ENCODE measurements at places on chromosomes 5 and 9. TPM values are rescaled to one million over a fixed set of nuclear protein-coding genes. Genes with fewer than 3 reads are reported as not detected.

Gene PDLIM4
- total RNA-seq: 0.95 TPM

GRCh38 chr5:175809531-175810121 is 61.8 kb upstream of the CPLX2 start:
- DNase-seq: no peak
- H3K27ac ChIP-seq: no peak overlapping the region
- H3K4me1 ChIP-seq: no peaks in the 10 kb centered on the region
- no peaks in the 10 kb centered on the region for H3K27me3 ChIP-seq
- H3K36me3 ChIP-seq: no peaks in the 10 kb centered on the region
- no peak overlapping the region for H3K4me3 ChIP-seq

- peak; percentile 40 for DNase-seq
- H3K36me3 ChIP-seq: no peaks in the 10 kb centered on the region
- H3K27ac ChIP-seq: no peak overlapping the region
- H3K4me3 ChIP-seq: no peak overlapping the region
- H3K27me3 ChIP-seq: no peaks in the 10 kb centered on the region
Measured at GRCh38 chr9:124468061-124468740, 17.9 kb downstream of the ADGRD2 start.

GRCh38 chr9:34701023-34701768 is 8.7 kb downstream of the CCL21 start:
- peak overlapping the region; percentile 70 for H3K4me3 ChIP-seq
- DNase-seq: peak; percentile 79
- H3K36me3 ChIP-seq: no peaks in the 10 kb centered on the region
- H3K27ac ChIP-seq: peak overlapping the region; percentile 72
- no peaks in the 10 kb centered on the region for H3K4me1 ChIP-seq

- DNase-seq: peak; percentile 73
- no peaks in the 10 kb centered on the region for H3K27me3 ChIP-seq
- H3K36me3 ChIP-seq: peaks cover 14% of the 10 kb centered on the region
- H3K27ac ChIP-seq: no peak overlapping the region
Measured at GRCh38 chr5:132215329-132215728, 12.3 kb downstream of the P4HA2 start.

DNA sequence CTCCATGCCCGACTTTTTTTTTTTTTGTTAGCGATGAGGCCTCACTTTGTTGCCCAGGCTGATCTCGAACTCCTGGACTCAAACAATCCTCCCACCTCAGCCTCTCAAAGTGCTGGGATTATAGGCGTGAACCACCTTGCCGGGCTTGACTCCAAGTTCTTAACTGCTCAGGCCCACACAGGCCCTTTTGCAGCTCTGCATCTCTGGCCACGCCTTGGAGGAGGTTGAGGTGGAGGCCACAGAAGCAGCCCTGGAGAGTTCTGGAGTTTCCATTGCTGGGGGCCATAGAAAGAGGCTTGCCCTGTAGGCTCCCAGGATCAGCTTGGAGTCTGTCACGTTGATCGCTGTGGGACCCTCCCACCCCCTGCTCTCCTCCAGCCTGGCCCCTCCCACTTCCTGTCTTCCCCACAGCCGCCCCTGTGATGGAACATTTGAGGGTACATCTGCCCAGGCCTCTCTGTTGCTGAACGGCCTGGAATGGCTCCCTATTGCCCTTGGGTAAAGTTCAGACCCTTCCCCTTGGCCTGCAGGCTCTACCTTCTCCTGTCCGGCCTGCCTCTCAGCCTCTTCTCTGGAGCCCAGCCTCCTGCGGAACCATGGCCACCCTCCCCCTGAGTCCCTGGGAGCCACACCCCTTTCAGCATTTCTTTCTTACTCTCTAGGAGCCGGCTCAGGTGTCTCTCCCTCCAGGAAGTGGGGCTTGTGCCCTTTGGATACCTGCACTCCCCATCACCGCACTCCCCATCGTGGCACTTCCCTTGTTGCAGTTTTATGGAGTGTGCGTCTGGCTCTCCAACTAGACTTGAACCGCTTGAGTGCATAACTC is 30.4 kb upstream of the IER5L start:
- no peak overlapping the region for H3K4me3 ChIP-seq
- no peaks in the 10 kb centered on the region for H3K36me3 ChIP-seq
- no peak overlapping the region for H3K27ac ChIP-seq
- no peaks in the 10 kb centered on the region for H3K27me3 ChIP-seq
- DNase-seq: no peak
